KBM-7 (cell line): ENCODE measurements at places on chromosomes 4 and X.

DNA sequence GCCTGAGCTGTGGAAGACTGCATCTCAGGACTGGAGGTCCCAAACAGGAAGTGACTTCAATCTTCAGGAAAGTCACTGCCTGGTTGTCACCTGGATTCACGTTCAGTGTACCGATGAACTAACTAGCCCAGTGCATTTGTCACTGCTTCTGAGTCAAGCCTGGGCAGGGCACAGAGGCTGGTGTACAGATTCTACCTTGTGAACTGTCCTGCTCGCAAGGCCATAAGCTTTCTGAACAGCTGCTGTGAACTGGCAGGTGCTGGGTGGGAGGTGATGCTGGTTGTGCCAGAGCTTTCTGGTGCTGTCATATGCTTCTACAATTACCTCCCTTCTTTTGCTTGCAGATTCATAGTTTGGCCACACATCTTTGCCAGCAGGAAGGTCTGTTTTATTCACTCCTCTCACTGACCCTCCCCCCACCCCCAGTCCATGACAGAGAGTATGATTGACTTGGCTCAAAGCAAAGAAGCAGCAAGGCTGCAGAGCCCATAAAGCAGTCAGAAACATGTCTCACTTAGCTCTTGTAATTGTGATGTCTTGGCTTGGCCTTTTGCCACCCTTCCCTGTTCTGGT lies 40.5 kb downstream of the ZCCHC12 start:
- no peak for DNase-seq

GRCh38 chr4:5988086-5988845 lies 30.0 kb downstream of the C4orf50 start:
- DNase-seq = no peak

DNA sequence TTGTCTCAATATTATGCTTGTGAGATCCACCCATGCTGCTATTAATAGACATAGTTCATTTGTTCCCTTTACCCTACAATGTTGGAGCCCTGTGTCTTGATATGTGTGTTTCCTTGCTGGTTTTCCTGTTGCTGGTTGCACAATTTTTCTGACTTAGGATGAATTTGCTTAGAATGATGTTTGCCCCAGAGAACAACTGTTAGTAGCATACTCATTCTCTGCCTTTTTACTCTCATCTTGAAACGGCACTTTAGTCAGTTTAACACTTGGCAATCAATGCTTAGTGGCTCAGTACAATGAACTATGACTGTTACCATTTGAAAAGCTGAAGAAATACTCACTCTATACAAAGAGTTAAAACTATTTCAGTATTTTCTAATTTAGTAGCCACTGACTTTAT lies 158.8 kb upstream of the NDST4 start:
- DNase-seq = no peak

DNA sequence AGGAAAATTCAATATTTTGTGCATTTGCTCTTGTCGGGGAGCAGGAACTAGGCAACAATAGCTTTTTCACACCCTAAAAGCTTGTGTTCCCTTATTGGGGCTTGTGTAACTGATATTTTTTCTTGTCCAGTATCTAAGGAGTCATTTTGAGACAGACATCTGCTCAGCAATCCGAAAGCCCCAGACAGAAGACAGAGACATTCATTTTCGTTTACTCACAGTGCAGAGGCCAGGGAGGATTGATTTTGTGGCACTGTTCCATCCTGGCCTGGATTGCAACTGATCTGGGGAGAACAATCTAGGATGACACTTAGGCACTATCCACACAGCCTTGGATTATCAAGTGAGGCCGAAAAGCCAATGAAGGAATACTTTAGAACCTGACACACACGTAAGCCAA lies 27.4 kb upstream of the PLAC1 start:
- no peak for DNase-seq

GRCh38 chr4:154328030-154328429 lies 163.6 kb downstream of the DCHS2 start:
- DNase-seq = no peak

DNA sequence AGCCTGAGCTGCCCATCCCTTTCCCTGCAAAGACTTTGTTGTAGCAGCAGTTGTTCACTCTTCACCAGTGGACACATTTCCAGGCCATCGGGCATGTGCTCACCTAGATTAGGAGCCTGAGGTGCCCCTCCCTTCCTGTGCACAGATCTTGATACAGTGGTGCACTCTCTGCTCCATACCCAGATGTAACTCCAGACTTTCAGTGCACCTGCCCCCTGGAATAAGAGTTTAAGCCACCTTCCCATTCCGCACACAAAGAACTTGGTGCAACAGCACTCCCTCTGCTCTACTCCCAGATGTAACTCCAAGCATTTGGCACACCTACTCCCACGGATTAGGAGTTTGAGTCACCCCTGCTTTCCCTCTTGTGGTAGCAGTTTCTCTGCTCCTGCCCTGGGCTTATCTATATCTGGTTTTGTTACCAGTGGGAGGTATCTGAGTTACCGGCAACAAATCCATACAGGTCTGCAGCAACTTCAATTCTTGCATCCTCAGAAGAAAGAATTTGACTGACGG lies 36.0 kb upstream of the PLK4 start:
- DNase-seq = no peak

DNA sequence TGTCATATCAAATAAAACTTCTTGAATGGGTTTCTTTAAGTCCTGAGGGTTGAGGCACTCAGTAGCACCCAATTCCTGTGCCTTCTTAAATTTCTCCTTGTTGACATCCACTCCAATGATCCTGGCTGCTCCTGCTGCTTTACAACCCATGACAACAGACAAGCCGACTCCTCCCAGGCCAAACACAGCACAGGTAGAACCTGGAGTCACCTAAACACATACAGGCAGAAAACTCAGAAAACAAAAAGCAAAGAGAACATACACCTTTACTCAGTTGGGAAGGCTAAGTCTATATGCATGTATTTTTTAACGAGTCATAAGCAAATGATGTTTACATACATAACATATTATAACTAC lies 10.3 kb downstream of the ADH6 start:
- no peak for DNase-seq

GRCh38 chr4:78171482-78171881 lies 114.4 kb downstream of the FRAS1 start:
- no peak for DNase-seq

GRCh38 chr4:166308647-166309046 lies 435.6 kb downstream of the TLL1 start:
- DNase-seq = no peak

DNA sequence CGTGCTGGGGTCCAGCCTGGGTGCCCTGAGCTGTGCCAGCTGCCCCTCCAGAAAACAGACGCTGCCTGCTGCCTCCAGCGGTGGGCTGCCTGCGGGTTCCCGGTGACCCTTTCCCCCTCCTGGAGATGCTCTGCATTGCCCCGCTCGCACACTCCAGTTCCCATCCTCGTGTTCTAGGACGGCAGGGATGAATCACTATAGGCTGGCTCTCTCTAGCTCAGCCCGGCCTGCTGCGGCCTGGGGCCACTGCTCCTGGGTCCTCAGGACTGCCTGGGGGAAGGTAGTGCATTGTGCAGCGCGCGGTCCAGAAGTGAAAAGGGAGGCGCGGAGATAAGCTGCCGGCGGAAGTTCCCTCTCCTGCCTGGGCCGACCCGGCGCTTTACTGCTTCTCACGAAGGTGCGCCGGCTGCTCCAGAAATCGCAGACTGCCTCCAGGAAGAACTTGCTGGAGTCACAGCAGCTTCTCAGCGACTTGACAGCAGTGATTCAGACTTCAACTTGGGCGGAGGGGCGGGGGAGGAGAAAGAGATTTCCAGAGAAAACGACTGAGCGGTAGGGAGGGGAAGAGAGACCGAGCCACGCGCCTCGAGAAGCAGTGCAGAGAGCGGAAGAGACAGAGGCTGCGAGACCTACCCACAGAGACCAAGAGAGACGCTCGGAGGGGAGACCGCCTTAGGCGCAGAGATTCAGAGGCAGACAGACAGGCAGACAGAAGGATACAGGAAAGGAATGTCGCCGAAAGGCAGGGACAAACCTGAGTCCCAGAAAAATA lies 6.7 kb upstream of the MSX1 start:
- DNase-seq = peak; percentile 73

DNA sequence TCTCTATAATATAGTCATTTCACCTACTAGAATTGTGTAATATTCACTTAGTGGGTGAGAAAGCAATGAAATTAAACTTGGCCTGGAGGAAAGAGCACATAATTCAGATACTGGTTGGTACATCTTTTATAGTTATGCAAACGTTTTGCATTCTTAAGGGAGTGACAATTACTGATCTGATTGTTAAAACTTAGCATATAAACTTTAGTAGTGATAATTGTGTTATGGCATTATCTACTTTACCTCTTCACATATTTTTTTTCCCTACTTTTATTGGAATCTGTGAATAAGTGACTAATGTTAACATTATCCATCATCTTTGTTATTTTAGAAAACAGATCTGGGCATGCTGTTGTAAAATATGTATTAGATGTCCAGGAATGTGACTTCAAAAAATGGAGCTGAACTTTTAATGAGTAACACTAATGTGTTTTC lies 217.4 kb upstream of the GIMD1 start:
- no peak for DNase-seq

GRCh38 chr4:164871673-164872072 lies 5.3 kb upstream of the APELA start:
- DNase-seq = no peak

- DNase-seq = no peak
Observed at GRCh38 chr4:185839194-185839712, 27.3 kb upstream of the SORBS2 start.

DNA sequence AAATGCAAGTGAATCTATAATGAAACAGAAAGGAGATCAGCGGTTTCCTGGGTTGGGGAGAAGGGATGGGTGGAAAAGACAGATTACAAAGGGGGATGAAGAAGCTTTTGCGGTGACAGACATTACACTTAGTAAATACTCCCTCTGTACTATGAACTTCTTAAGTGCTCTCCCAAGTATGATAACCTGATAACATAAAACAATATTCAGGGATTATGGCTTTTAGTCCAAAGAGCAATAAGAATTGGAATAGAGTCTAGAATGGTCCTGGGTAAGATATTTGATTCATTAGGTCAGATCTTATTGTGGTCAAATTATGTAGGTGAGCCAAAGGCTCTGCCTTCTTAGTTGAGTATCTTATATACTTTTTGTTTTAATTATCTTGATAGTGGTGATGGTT lies 9.2 kb downstream of the LRRC66 start:
- no peak for DNase-seq
